Hematopoietic multipotent progenitor cell (in vitro differentiated cells): ENCODE measurements at places on chromosomes 5 and 9.

GRCh38 chr5:1103505-1104326 lies 8.1 kb downstream of the SLC12A7 start:
- peak; percentile 29 for DNase-seq

DNA sequence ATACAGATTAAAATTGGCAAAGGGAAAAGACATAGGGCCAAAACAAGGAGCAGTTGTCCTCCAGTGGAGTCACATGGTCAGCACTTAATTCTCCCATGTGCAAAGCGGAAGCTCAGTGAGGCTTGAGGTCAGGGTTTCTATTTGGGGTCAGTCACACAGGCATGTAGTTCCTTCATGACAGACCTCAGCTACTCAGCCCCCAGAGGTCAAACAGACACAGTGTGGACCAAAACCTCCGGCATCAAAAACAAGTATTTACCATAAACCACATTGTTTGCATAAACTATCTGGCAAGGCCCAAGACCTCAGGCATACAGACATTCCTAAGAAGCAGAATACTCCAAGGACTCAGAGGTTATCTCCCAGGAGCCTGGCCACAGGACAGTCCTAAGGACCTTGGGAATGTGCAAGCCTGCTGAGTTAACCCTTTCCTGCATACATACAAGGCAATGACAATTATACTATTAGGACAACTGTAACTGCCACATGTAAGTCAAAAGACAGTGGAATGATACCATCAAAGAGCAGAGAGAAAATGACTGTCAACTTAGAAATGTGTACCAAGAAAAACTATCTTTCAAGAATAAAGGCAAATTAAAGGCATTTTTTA lies 28.7 kb upstream of the FNIP1 start:
- DNase-seq, result no peak

GRCh38 chr5:59367791-59368394 lies 525.6 kb downstream of the PDE4D start:
- DNase-seq, result peak; percentile 74

DNA sequence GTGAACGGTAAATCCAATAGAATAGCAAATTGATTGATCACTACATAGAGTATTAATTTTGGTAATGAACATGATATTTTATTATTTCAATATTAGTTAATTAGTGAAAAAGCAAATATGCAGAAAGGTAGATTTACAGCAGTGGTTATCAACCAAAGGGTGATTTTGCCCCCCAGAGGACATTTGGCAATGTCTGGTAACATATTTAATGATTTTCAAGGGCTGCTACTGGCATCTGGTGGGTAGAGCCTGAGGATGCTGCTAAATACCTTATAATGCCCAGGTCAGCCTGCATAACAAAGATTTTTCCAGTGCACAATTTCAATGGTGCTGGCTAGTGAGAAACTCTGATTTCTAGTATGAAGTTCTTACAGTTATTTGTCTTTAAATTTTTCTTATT lies 1313.7 kb downstream of the PTPRD start:
- no peak for DNase-seq

GRCh38 chr5:157926977-157927376 lies 68.0 kb upstream of the CLINT1 start:
- no peak for DNase-seq

DNA sequence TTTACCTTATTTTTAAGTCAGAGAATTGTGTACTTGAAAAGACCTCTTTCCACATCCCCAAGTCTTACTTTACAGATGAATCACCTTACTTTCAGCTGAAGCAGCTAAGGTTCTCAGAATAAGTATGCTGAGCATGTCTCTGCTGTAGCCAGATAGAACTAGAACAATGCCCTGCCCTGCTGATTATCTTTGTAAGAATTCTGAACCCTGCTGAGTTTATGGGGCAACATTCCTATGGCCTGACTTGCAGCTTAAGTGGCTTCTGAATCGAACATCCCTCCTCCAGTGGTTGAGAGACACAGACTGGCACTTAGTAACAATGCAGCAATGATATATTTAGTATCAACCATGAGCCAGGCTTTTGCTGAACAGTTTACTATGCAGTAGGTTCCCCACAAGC lies 592.0 kb upstream of the WWC1 start:
- DNase-seq, result no peak

GRCh38 chr5:16784843-16785791 lies 151.0 kb downstream of the MYO10 start:
- DNase-seq, result no peak

GRCh38 chr5:139655727-139656271 lies 7.7 kb downstream of the CXXC5 start:
- DNase-seq, result no peak

DNA sequence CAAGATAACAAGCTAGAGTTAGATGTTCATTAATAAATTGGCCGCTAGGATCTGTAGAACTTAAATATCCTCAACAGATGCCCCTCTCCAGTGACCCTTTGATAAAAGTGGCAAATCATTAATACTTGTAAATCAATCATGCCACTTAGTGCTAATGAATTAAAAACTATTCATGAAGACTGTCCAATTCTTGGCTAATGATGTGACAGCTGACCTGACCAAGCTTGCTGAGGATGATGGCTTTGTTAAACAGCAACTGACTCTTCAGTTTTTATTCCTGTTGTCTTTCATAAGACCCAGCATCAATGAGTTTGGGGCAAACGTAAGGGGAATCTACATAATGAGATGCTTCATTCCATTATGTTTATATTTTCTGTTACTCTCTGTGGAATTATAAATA lies 396.8 kb upstream of the NMUR2 start:
- DNase-seq, result no peak

- no peak for DNase-seq
Measured at GRCh38 chr5:23991406-23991805, 484.0 kb downstream of the PRDM9 start.

- no peak for DNase-seq
Measured at GRCh38 chr5:98583586-98583985, 189.9 kb upstream of the RGMB start.

- DNase-seq, result no peak
Measured at GRCh38 chr9:78973907-78974306, 597.9 kb upstream of the TLE4 start.

DNA sequence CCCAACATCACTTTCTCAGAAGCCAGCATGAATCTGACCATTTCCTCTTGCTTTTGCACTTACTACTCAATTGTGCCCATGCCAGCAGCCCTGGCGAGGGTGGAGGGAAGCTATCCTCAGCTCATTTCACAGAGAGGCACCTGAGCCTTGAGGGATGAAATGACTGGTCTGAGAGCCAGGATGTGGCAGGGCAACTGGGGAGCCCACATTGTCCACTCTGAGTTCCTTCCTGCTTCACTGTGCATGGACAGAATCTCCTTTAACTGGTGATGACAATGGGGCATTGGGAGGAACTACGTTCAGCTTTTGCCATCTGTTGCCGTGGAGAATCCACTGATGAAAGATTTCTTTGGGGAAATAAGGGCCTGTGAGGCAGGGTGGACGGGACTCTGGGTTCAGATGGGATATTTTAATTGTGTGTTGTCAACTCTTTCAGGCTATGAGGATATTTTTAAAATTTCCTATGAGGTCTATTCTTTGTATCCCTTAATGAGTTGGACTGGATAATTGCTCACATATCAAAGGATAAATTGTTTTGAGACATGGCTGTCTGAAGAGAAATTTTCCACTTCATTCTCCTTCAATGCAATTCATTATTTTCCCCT lies 78.3 kb downstream of the TNC start:
- no peak for DNase-seq

DNA sequence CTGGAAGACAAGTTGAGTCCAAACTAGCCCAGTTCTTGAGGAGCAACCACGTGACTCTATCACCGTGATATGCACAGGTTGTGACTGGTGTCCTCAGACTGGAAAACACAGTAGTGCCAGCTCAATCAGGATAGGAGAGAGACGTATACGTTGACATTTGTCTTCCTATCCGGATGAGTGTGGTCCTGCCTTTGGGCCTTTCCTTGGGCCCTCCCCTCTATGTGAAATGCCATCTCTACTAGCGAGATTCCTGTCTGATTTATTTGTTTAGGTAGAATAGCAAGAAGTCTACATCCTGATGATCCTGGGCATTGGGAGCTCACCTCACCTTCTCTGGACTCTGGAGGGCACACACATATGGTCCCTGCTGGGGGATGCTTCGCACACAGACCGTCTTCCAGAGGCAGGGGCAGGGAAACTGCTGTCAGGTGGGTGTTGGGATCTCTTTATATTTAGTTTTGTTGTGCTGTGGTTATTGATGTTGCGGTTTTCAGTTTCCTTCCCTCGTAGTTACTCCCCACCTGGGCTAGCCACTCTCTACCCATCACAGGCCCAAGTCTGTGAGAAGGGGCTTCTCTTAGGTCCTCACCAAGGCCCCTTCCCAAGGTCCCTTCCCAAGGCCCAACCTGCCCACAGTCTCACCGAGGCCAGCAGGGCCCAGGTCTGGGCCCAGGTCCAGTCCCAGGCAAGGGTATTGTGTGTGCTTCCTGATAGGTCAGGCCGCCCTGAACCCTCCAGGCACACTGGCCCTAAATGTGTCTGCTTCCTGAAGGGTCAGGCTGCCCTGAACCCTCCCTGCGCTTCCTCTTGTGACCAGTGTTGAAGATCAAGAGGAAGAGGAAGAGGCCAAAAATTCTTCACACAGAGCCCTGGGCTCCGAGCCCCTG lies 19.0 kb upstream of the SPINK4 start:
- DNase-seq, result no peak

DNA sequence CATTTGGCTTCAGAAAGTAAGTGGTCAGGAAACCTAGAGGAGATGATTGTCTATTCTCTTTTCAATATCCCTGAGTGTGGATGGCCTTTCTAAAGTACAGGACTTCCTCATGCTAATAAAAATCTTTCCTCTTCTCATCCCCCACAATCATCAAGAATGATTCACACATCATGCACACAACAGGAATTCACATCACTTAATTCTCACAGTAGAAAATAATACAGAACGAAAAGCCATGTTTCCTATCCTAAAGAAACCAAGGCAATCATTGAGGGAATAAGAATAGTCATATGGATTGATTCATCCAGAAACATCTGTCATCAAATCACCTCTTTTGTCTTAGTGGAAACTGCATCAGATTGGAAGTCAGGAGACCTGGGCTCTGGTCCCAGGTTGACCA lies 203.1 kb upstream of the PIK3R1 start:
- no peak for DNase-seq

GRCh38 chr9:36796671-36797419 lies 224.2 kb downstream of the MELK start:
- no peak for DNase-seq

GRCh38 chr9:9054354-9054992 lies 1254.9 kb upstream of the DMAC1 start:
- no peak for DNase-seq

DNA sequence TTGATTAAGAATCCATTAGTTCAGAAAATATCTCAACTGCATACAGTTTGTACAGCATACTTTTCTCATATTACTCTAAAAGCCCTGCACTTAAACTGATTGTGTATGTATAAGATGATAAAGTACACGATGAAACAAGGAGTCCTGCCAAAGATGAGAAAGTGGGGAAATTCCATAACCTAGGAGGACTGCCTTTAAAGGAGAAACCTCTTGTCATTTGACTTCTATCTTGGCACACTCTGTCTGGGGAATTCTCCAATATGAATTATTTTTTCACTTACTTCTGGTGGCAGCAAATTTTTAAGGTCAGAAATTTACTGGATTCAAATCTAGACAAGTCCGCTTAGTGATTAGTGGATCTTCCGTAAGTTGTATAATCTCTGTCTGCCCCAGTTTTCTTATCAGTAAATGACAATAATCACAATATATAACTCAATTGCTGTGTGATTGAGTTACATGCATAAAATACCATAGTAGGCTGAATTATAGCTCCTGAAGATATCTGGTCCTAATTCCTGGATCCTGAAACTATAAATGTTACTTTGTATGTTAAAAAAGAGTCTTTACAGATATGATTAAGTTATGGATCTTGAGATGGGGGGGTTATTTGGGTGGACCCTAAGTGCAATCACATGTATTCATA lies 17.0 kb upstream of the ISOC1 start:
- DNase-seq, result no peak

DNA sequence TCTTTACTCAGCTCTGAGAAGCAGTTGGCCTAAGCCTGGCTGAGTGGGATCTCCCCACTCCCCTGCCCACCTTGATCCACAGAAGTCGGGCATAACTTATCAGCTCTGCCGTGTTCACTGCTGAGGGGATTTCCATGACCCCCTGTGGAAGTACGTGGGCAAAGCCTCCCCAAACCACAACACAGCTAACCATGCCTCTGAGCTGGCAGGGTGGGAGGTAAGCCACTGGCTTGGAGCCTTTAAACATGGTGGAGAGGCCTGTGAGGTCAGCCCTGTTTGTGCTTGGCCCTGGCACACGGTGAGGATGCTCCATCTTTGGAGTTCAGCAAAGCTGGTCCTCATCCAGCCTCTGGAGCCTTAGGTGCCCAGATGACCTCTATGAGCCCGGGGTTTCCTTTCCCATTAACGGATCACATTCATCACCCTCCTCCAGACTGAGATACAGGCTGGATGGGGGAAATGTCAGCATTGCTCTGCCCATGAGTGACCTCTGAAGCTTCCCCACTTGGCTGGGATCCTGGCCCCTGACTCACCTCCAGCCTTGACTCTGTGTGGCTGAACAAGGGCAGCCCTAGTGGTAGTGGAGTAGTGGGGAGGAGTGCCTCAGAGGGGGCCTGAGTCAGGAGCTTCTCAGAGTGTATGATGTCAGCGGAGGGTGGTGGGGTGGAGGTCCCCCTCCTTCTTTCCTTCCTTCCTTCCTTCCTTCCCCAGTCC lies 6.2 kb downstream of the PDLIM4 start:
- DNase-seq, result no peak

- DNase-seq, result no peak
Measured at GRCh38 chr5:143318270-143318669, 85.2 kb downstream of the NR3C1 start.

DNA sequence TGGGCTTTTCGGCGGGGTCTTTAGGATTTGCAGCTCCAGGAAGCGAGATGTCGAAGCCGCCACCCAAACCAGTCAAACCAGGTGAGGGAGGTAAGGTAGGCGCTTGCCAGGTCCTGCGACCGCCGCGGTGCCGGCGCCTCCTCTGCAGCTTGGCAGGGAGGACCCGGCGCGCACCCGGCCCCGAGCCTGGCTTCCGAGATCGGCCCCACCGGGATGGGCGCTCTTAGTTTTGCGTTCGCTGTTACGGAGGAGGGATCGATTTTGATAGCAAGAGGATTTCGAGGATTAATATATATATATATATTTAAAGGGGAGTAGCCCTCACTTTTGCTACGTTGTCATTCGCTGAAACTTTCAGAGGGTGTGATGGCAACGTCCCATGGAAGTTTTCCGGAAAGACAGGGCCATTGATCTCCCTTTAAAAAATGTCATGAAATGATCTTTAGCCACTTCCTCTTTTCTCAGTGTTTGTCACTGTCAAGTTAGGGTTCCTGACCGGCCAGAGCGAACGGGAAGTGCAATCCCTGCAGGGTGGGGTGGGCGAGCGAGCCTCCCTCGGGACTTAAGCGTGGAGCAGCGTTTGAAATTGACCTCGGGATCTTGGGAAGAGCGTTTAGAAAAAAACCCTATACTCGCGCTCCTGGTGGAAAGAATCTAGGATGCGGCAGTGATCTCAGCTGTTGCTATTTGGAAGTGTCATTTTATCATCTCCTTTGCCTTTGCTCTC lies 495 bp downstream of the OSTF1 start:
- DNase-seq, result peak; percentile 60

GRCh38 chr9:121107029-121107428 lies 32.3 kb downstream of the CNTRL start:
- peak; percentile 54 for DNase-seq

GRCh38 chr5:32343058-32343672 lies 30.4 kb upstream of the MTMR12 start:
- no peak for DNase-seq
